ENCODE measurements at places on chromosomes 2 and 18.

DNA sequence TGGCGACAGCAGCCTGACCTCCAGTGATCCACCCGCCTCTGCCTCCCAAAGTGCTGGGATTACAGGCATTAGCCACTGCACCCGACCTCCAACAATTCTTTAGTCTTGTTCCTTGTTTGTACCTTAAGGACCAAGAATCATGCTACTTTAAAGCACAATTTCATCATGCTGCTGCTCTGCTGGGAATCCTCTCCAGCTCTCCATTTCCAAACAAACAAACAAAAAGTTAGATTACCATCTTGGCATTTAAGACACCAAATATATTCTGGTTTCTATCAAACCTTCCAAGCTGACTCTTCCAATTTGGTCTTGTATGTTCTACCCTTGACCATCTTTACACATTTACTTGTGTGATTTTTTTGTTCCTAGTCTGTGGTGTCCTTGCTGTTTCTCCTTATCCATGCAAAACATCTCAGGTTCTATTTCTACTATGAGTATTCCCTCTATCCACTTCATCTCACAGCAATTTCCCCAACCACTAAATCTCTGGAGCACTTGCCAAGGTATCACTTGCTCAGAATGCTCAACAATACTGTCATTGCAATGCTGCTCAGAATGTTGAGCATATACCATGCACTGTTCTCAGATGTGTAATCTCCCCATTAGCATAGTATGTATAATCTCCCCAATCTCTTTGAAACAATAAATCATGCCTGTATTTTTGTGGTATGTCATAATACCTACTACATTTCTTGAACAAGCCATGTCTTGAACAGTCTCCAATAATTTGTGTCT is 73.2 kb upstream of the GALNT5 start:
- DNase-seq: no peak

- no peak for DNase-seq
These were observed at the start of gene RNF152 for GRCh38 chr18:61892683-61893308. Gene RNF152, minus strand, starts transcription at chr18:61893007. Its CDS starts 76,544 bp downstream, at chr18:61816463.

DNA sequence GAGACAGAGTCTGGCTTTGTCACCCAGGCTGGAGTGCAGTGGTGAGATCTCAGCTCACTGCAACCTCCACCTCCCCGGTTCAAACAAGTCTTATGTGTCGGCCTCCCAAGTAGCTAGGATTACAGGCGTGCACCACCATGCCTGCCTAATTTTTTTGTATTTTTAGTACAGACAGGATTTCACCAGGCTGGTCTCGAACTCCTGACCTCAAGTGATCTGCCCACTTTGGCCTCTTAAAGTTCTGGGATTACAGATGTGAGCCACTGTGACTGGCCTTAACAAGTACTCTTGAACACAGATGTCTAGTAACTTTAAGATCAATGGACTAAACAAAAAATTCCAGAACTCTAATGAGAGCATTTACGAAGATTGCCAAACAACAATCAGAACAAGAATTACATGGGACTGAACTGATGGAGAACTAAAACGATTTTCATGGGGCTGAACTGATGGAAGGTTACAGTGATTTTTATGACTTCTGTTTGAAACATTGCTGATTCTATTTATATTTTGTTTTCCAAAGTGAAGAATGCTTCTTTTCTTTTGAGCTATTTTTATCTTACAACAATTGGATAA is 46.5 kb upstream of the ST3GAL5 start:
- no peak for DNase-seq

DNA sequence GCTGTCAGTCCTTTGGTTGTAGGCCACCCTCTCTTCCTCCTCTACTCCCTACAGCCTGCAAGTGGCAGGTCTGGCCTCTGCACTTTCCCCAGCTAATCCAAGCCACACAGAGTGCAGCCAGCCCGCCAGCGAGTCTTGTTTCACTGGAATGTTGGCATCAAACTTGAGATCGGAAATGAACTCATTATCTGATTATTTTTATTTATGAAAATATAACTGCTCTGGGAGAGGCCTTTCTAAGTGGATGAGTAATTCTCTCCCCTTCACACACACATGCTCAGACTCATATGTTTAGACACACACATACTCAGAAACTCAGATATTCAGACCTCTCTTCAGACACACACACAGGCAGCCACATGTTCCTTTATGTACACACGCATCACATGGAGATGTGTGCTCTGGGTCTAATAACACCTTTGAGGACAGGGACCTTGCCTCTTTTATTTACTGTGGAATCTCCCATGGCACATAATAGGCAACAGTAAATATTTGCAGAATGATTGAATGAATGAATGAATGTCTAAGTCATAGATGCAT is 151.3 kb downstream of the ZFP36L2 start:
- DNase-seq: peak; percentile 93

- DNase-seq: no peak
These were observed 264.5 kb downstream of the BCL2 start for GRCh38 chr18:63054901-63055584.

DNA sequence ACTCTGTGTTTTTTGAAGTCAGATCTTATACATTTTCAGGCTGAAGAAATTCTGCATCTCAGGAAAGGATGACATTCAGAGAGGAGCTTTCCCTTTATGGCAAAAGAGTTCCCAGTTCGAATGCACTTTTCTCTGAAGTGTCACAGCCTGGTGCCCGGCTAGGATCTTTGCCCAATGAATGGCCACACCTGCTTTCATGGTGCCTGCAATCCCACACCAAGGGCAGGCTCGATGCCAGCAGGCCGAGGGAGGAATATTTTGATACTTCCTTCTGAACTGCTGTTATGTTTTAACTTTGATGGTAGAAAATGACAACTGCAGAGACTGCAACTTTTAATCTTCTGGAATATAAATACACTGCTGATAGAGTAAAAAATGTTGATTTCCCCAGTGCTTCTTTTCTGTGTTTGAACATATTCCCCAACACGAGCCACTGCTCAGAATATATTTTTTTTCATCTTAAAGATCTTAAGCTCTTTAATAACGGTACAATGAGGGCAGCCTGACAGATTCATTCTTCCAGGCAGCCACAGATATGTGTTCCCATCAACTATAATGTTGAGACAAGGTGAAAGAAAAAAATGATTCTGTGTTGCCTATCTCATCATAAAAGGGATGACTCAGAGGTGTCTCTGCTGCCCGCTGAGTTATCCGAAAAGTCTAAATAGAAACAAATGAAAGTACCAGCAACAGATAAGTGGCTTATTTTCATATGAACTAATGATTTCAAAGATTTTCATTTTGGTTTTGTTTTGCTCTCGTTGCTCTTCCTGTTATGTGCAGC is 848.5 kb downstream of the DCDC2C start:
- DNase-seq: no peak

DNA sequence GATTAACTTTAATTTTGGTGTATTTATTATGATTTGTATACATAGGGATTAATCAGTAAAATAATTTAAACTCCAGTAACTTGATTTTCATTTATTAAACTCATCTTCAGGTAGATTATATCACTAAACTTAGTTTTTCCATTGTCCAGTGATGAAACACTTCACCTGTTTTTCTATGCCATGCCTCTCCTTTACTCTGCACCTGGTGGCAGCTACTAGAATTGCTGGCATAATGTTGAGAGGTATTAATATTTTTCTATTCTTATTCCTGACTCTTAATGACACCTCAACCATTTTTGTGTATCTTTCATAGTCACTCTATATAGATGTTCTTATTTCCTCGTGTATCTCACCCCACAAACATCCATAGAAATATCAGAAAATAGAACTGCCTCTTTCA is 940.3 kb upstream of the CRIM1 start:
- DNase-seq: no peak

GRCh38 chr2:196286821-196287220 is 115.4 kb upstream of the STK17B start:
- DNase-seq: no peak

GRCh38 chr2:23850564-23851256 is 76.2 kb downstream of the ATAD2B start:
- DNase-seq: no peak

DNA sequence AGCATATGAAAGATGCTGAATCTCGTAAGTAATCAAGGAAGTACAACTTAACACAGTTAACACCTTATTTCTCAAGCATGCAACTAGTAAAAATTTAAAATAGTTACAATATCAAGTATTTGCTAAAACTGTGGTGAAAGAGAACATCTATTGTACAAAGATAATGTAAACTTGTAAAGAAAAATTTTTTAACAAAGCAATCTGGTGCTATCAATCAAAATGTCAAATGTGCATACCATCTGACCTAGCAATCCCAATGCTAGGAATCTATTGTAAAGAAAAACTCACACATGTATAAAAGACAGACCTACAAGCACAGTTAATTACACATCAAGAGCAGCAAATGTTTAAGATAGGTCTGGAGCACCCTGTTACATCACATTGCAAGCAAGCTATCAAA is 90.1 kb downstream of the SLC66A3 start:
- DNase-seq: no peak

DNA sequence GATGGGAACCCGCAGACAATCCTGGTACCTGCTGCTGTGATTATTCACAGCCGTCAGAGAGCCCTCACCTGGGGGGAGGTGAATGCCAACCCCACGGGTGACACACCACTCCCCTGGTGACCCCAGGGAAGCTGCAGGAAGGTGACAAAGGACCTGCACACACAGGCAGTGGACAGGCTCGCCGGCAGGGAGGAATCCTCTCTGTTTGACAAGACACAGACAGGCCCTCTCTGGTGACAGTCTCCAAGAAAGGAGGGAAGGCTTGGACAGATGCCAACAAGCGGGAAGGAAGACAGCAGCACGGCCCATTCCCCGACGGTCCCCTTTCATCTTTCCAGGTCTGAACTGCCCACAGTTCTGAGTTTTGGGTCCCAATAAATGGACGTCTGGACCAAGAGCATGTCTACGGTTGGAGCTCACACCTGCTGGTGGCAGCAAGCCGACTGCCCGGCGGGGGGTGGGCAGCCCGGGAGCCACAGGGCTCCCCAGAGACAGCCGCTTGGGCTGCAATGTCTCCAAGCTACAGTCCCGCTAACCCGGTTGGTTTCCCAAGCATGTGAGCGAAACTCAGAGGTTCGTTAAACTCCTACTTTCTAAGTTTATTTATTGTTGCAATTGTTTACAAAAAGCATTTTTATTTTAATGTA is 31.8 kb downstream of the HDAC4 start:
- no peak for DNase-seq

DNA sequence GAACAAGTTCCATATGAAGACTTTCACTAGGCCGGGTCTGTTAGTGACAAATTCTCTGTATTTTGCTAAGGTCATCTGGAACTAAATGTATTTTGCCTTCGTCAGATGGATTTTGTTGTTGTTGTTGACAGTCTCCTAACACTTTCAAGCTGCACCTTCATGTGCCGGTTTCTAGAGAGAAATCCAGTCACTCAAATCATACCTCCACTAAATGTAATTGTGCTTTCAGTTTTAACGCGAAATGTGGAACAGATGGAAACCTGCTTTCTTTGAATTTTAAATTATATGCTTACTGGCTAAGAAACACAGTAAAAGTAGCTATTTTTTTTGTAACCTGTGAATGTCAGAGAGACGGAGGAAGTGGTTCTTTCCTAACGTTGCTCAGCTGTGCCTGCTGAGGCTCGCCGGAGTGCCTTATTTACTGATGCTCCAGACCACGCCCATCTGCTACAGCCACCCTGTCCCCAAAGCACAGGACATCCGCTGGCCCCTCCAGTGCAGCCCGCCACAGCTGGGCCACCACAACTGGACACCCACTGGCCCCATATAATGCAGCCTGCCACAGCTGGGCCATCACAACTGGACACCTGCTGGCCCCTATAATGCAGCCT is 134.7 kb downstream of the PXDN start:
- DNase-seq: no peak
